ENCODE measurements at places on chromosomes 16 and 17. TPM values are rescaled to one million over a fixed set of nuclear protein-coding genes. Genes with fewer than 3 reads are reported as not detected.

The C16orf92 gene
- not detected for polyA plus RNA-seq

The CD300LG gene
- 4.3 TPM for polyA plus RNA-seq

The FA2H gene
- 4.8 TPM for polyA plus RNA-seq

The NDEL1 gene
- polyA plus RNA-seq = 14.4 TPM

The RNF112 gene
- 1.2 TPM for polyA plus RNA-seq

The NLRC3 gene
- polyA plus RNA-seq = 0.40 TPM

The NPIPB9 gene
- polyA plus RNA-seq = 0.57 TPM

The RNF43 gene
- polyA plus RNA-seq = 5.9 TPM

The DPEP3 gene
- polyA plus RNA-seq = not detected

The NLE1 gene
- 7.6 TPM for polyA plus RNA-seq

The MYH1 gene
- polyA plus RNA-seq = 0.04 TPM

The CES3 gene
- 4.6 TPM for polyA plus RNA-seq

The CD300E gene
- 0.31 TPM for polyA plus RNA-seq

The HOXB2 gene
- 2.2 TPM for polyA plus RNA-seq

The DNASE1L2 gene
- 3.4 TPM for polyA plus RNA-seq

The CCL4 gene
- polyA plus RNA-seq = 0.47 TPM

The TNFRSF13B gene
- not detected for polyA plus RNA-seq

The GALNS gene
- 26.1 TPM for polyA plus RNA-seq

The DDX5 gene
- 372 TPM for polyA plus RNA-seq

The ASPA gene
- polyA plus RNA-seq = 0.75 TPM

The KRT40 gene
- polyA plus RNA-seq = 0.61 TPM

The CSH2 gene
- polyA plus RNA-seq = not detected

The PFN1 gene
- 148 TPM for polyA plus RNA-seq

The TNP2 gene
- polyA plus RNA-seq = not detected

The SUZ12 gene
- 7.4 TPM for polyA plus RNA-seq

The CFAP97D1 gene
- polyA plus RNA-seq = not detected

The SLFN14 gene
- not detected for polyA plus RNA-seq

Data from pancreas (tissue), 10 donors.